Cortex of kidney (tissue), 1 donor: ENCODE measurements at places on chromosomes 7 and 10.

DNA sequence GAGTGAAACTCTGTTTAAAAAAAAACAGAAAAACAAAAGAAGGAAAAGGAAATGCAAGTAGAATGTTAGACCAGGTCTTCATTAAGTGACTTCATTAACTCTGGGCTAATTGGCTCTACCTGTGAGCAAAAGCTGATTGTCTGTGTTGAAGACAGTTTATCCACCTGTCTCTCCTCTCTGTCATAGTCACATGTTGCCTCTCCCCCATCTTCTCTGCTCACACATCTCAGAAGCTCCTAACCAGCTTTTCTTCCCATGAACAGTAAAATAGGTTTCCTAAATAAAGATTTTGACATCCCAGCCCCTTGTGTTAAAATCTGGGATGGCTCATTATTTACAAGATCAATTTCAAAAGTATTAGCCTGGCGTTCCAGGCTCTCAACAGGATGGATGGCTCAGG is 222.7 kb downstream of the CACNB2 start:
- no peak for DNase-seq

- no peak for DNase-seq
Measured at GRCh38 chr10:88557256-88557655, 25.9 kb downstream of the RNLS start.

DNA sequence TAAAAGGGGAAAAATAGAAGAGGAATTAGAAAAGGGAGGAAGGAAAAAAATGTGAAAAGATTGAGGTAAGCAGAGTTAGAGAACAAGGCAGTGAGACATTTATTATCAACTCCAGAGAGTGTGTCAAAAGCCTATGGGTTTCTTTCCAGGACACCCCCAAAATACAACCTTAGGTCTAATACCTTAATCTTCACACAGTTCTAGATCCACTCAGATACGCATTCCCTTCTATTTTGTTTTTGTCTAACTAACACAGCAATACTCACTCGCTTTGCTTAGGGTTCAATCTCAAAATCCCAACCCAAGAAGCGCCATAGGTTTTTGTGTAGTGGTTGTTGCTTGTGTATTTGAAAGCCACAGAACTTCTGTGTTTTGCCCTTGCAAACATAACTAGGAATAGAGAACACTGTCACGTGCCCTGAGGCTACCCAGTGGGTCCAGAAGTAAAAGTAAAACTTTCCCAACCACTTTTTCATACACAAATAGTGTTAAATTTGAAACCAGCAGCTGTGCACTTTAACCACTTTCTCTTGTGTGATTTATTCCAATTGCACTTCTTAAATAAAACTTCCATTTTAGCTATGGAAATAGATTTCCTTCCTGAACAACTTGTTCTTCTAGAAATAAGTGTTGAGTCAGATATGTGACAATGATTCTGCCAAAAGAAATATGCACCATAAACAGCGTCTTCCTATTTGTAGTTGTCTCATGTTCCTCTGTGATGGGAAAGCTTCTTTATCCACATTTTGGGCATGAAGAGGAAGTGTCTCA is 414.7 kb upstream of the GHITM start:
- no peak for DNase-seq

DNA sequence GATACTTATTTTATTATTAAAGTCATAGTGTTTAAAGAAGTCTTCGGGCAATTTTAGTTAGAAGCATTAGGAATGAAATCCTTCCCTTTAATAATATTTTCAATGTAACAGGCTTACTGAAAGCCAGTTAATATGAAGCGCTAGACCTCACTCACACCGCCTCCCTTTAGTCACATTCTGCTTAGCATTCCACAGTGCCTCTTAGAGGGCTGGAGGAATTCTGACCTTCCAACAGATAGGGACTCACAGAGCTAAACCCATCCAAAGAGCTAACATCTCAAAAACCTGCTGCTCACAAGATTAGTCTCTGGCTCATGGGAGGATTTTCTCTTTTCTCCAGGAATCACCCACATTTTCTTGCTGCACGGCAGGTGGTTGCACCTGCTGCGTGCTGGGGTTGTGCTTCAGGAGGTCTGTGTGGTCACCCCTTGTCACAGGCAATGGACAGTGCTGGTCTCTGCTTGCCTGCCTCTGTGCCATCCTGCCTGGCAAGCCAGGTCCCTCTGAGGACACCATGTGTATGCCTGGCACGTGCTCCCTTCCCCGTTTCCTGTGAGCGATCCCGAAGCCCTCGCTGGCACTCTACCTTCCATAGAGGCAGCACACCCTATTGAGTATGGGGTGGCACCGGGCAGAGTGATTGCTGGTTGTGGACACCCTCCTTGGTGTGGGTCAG is 91.8 kb downstream of the KLF6 start:
- DNase-seq: no peak

DNA sequence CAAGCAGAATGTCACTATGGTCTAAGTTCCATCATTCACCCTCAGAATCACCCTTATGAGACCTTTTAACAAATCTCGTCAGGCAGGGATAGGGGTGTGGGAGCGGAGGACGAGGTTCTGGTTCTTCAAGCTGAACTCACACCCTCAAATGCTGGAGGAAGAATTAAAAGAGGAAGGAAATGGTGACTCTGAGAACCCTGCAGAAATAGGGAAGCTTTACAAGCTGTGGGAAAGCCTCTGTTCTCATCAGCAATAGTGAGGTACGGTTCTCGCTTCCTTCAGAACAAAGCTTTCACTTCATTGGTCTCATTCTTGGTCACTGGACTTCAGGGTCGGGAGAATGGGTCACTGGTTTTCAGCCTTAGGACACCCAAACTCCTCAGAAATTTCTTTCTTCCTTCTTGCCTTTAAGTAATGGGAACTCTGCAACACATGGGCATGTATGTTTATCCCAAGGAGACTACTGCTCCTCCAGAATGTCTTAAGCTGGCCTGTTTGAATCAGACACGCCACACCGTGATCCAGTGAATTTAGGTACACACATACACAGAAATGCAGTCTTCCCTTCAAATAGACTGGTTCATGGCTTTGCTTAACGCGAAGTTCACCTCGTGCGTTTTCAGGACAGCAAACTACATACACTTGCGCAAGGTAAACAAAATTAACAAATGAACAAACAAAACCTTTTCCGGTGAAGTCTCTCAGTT is 226.0 kb downstream of the SFMBT2 start:
- DNase-seq: no peak

- no peak for DNase-seq
Measured at GRCh38 chr10:128178302-128178958, 52.2 kb upstream of the MKI67 start.

GRCh38 chr10:32155075-32155516 is 98.9 kb upstream of the KIF5B start:
- DNase-seq: no peak

GRCh38 chr10:65196111-65196510 is 1674.9 kb downstream of the REEP3 start:
- DNase-seq: no peak

DNA sequence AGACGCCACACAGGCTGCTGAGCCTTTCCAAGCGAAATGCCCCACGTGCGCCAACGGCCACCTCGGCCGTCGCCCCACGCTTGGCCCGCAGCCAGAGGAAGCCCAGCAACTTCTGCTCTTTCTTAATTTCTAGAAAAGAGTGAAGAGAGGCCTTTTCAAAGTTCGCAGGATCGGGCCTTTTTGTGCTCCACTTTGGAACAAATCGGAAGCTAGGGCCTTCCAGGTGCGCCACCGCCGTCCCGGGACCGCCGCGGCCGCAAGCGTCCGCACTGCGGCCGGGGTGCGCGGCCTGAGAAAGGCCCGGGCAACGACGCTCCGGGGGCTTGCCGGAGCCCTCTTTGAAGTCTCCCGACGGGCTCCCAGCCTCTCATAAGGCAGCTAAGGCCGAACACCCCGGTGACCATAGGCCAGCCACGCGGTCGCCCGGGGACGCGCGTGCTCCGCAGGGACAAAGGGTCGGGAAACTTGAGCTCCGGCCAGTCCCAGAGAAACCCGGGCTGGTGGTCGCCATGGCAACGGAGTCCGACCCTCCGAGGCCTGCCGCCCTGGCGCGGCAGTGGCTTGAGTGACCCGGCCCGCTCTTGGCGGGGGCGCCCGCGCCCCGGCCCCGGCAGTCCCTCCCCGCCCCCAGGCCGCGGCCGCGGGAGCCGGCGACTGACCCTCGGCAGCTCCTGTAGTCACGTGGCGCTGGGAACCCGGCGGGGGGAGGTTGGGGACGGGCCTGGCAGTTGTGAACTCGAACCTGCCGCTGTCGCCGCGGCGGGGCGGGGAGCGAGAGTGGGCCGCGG is at the start of gene REPIN1:
Gene REPIN1, plus strand, starts transcription at position 727 of the 788 bp plus-strand sequence. CDS start 890 bp downstream, outside the sequence.
- no peak for DNase-seq

GRCh38 chr7:7351832-7352231 is 169.5 kb downstream of the C1GALT1 start:
- DNase-seq: no peak
